ENCODE measurements at places on chromosomes 2 and 18.

GRCh38 chr2:232013701-232014353 lies 52.3 kb downstream of the DIS3L2 start:
- DNase-seq, result peak; percentile 12

DNA sequence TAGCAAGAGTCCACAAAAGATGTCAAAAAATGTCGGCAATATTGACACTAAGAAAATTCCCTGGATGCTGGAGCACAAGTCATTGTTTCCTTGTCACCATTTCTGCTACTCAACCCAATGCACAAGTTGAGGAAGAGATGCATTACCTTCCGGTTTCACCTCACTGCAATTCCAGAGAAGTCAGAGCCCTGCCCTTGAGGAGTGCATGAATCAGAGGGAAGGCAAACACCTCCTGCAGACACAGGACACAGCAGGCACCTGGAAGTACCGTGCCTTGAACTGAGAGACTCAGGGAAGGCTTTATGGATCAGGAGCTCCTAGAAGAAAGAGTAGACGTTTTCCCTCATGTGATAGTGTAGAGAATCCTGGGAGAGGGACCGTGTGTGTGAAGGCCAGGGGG lies 62.7 kb upstream of the ARL4C start:
- no peak for DNase-seq

- DNase-seq, result no peak
Measured at GRCh38 chr2:1219901-1220573, 193.2 kb upstream of the TPO start.

DNA sequence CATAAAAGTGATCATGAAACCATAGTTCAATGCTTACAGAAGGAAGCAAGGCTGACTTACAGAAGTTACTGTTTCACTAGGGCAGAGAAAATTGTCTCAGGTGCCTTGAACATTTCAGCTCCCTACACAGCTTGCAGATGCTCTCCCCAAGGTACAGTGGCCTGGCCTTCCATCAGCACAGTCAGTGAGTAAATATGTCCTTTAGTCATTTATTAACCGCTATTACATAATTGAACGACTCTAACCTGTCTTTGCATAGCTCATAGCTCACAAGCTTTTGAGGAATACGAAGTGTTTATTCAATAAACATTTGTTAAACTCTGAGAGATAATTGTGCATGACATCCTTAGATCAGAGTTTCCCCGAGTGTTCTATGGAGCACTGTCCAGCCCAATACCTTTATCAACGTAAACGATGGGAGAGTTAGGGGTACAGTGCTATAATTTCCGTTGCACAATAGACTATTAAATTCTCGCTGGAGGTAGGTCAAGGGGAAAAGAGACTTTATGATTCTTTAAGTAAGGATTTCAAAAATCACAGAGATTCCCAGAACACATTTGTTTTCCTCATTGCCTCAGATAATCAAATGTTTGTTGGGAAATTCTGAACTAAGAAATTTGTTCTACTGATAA lies 677.8 kb downstream of the TSN start:
- no peak for DNase-seq

GRCh38 chr2:184921676-184922075 lies 323.3 kb downstream of the ZNF804A start:
- no peak for DNase-seq

DNA sequence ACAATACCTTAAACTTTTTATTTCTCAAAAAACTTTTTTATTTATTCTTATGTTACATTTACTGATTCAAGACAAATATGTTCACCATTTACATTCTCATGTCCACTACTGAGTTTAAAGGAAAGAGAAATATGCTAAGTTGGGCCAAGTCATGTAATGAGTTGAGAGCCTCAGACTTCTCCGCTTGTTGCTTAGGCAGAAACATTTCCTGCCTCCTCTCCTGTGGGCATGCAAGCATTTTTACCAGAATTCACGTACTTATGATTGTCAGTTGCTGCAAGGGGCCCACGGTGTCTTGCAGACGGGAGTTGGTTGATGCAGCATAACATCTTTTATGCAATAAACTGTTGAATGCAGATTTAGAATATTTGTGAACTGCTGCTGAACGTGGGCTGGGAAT lies 51.8 kb downstream of the MYO1B start:
- DNase-seq, result no peak

DNA sequence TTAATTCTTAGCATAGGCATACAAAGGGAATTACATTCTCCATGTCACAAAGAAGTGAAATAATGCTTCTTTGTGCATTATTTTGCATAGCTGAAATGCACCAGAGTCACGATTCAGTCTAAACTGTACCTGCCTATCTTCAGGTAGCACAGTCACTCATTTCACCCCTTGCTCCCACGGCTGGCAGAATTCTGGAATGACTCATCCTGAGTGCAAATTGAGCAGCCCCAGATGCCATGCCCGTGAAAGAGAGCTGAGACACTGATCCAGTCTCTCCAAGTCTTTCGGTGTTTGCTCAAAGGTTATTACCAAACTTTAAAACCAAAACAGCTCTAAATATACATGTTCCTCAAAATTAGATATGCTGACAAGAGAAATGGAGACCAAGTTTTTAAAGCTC lies 168.3 kb upstream of the POU3F3 start:
- DNase-seq, result no peak

DNA sequence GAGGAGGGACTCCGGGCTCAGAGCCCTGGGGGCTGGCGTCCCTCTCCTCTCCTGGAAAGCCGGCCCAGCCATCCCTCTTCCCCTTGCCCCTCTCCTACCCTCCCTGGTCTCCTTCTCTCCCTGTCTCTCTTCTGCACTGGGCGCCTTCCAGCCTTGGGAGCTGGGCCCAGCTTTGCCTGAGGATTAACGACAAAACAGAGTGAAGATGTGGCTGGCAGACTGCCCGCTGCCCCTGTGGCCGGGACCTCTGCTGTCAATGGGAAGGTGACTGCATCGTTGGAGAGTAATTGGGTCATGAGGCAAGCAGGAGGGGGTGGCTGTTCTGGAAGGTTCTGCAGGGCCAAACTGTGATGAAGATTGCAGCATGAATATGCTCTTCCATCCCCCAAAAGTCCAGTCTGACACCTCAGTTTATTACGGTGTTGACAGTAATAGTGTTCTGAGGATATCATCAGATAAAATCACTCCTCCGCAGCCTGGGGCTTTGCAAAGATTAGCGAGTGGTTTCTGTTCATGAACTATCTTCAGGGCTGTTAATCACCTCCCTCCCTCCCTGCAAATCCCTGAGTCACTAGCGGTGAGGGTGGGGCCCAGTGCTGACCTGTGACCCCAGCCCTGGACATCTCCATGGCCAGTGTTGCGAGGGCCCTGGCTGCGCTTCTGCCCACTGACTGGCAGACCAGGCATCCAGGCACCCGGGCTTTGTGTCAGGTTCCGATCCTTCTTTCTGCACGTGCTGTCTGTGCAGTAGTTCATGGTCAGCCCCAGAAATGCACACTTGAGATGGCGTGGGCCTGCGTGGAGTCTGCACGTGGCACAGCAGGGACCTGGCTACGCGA lies 23.0 kb downstream of the RTP5 start:
- DNase-seq, result peak; percentile 52

GRCh38 chr2:12716032-12716281 lies 779 bp upstream of the TRIB2 start:
- peak; percentile 89 for DNase-seq

DNA sequence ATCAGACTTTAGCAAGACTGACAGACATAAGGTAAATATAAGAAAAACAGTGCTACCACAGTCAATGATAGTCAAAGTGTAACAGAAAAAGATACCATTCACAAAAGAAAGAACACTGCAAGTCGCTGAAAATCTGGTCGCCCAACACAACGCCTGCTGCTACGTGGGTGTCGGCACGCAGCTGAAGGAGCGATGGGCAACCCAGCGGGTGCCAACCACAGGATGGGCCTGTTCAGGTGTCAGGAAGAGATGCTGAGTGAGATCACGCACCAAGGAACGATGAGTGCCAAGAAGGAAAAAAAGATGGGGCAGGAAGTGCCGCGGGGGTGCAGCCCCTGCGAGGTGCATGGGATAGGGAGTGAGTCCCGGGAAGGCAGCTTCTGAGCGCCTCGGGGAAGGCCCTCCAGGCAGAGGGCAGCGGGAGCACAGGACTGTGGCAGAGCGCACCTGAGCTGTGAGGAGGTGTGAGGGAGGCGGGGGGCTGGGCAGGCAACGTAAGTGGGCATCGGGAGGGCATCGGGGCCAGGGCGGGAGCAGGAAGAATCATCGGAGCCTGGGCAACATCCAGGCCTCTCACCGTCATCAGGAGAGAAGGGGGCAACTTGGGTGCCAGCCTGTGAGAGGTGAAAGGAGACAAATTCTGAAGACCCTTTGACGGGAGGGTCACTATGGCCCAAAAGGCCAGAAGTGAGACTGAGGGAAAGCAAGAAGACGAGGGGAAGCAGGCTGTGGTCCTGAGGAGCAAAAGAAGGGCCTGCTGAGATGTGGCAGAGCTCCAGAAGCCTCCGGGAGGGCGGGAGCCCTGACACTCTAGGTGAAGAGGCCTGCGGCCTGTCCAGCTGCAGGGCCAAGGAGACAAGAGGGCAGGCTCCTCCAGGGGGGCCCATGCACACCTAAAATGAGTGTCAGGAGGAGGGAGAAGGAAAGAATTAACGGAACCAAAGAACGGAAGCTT lies 14.8 kb upstream of the MTERF4 start:
- no peak for DNase-seq

DNA sequence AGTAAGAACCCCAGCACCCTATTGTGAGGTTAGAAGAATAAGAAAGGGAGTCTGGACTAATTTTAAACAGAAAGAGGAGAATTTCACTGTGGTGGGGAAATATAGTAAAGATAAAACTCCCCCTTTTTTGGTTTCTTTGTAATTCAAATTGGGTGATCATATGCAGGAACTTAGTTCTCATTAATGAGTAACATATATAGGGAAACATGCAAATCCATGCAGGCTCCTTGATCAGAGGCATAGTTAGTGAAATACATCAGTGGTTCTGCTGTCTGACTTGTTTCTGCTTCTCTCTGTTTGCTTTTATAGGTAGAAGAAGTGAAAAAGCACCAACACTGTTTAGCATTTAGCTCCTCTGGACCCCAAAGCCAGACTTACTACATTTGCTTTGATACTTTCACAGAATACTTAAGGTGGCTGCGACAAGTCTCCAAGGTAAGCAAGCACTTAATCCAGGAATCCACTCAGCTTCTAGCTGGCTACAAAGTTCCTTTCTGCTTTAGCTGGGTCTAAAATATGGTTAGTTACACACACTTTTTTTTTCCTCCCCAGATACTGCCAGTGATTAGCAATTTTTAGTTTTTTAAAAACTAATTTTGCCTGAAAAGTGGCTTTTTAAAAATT lies 123.2 kb downstream of the PHLPP1 start:
- no peak for DNase-seq

DNA sequence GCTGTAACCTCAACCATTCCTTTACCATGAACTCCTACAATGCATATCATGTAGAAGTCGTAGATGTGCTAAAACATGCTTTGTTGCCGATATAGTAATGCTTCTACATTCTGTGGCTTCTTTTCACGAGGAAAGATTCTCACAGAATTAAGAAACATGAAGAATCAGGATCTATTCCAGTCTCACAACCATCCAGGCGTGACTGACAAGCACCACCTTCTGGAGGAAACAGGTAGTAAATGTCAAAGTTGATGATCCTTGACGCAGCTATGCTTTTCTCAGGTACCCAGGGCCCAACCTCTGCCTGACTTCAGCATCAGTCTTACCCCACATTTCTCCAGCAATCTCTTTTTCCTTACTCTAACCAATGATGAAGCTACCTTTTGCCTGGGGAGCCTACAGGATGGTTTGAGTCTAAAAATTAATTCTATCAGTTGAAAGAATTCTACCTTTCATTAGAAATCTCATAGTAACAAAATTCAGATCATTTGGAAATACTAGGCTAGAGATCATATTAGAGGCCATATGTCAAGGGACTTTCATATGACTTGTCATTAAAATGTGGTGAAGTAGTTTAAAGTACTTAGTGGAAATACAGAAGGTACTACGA lies 123.3 kb upstream of the RND3 start:
- no peak for DNase-seq

GRCh38 chr2:55314985-55315384 lies 46.0 kb upstream of the MTIF2 start:
- no peak for DNase-seq

GRCh38 chr18:76878426-76878825 lies 56.1 kb downstream of the ZNF236 start:
- no peak for DNase-seq

- no peak for DNase-seq
Measured at GRCh38 chr2:47561371-47561770, 158.4 kb downstream of the MSH2 start.

DNA sequence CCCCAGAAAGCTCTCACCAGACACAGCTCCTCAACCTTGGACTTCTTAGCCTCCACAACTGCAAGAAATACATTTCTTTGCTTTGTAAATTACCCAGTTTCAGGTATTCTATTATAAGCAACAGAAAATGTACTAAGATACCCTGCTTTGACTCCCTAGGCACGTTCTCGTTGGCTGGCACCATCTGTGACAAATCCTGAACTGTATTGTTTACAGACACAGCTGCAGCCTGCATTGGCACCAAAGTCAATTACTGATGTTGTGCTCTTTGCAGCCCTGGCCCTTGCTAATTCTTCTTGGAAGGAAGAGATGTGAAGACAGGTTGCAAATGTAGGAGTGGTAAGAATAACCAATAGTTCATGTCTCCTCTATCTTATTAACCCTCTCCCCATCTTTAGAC lies 72.7 kb upstream of the FAM136A start:
- DNase-seq, result no peak

DNA sequence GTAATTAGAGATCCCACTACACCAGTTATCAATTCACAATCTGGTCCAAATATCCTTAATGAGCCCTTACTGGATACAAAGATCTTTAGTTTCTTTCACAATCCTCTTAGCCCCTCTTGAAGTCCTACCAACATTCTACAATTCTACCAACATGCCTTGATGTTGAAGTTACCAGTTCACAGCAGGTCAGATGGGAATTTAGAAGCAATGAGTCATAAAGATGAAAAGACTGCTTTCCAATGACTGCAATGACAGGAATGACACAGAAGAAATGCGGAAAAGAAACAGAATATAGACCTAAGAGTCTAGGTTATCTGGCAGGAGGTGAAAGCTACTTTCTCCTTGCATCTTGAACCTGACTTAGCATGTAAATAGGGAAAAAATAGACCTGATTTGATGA lies 24.5 kb downstream of the RTTN start:
- DNase-seq, result no peak

Data from SHP77 (cell line).